Trophoblast cell (in vitro differentiated cells and primary cell): ENCODE measurements at places on chromosomes 3 and 15.

- H3K4me1 ChIP-seq: peaks cover 12% of the 10 kb centered on the region
- H3K27me3 ChIP-seq: no peaks in the 10 kb centered on the region
- H3K27ac ChIP-seq: no peak overlapping the region
- no peaks in the 10 kb centered on the region for H3K36me3 ChIP-seq
- no peak overlapping the region for H3K4me3 ChIP-seq
Observed at GRCh38 chr15:66389098-66389858, 2.6 kb downstream of the MAP2K1 start.

DNA sequence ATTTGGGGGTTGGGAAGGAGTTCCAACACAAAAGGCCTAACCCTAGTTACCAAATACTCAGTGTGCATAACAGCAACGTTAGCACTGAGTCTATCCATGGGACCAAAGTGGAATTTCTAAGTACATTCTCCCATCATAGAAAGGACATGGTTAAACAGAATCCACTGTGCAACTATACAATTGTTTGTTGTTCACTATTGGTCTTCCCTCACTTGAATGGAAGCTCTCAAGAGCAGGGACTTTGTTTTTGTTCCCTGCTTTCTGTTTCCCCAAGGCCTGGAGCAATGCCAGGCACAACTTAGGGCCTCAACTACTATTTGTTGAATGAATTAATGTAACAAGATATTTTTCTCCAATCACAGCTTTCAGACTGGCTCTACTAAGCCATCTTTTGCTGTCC, 25.6 kb downstream of the COL8A1 start:
- DNase-seq: no peak
- H3K4me3 ChIP-seq: no peak overlapping the region
- no peaks in the 10 kb centered on the region for H3K4me1 ChIP-seq
- no peaks in the 10 kb centered on the region for H3K36me3 ChIP-seq
- no peak overlapping the region for H3K27ac ChIP-seq

GRCh38 chr3:52243791-52244628, 1.5 kb upstream of the PPM1M start:
- no peak overlapping the region for H3K27ac ChIP-seq
- peaks cover 29% of the 10 kb centered on the region for H3K4me1 ChIP-seq
- no peak overlapping the region for H3K4me3 ChIP-seq

- no peaks in the 10 kb centered on the region for H3K27me3 ChIP-seq
- no peaks in the 10 kb centered on the region for H3K36me3 ChIP-seq
- no peak overlapping the region for H3K4me3 ChIP-seq
Observed at GRCh38 chr3:1330107-1330506, 237.3 kb downstream of the CNTN6 start.

DNA sequence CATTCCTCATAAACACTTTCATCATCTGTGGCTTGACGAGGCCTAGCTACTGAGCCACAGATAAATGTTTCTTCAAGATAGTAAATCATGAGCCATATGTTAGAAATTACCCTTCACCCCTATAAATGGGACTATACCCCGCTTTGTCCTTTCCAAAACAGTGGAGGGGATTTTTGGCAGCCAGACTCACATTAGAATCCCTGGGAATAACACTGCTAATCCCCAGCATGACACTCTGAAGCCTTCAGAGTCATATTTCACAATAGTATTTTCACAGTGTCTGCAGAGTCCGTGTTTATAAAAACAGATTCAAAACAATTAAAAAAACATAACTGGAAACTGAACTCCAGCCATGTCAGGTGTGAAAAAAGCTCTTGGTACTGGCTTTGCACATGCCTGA, 271.6 kb downstream of the ERC2 start:
- no peak overlapping the region for H3K4me3 ChIP-seq
- DNase-seq: no peak
- no peak overlapping the region for H3K27ac ChIP-seq
- H3K4me1 ChIP-seq: no peaks in the 10 kb centered on the region
- no peaks in the 10 kb centered on the region for H3K27me3 ChIP-seq

DNA sequence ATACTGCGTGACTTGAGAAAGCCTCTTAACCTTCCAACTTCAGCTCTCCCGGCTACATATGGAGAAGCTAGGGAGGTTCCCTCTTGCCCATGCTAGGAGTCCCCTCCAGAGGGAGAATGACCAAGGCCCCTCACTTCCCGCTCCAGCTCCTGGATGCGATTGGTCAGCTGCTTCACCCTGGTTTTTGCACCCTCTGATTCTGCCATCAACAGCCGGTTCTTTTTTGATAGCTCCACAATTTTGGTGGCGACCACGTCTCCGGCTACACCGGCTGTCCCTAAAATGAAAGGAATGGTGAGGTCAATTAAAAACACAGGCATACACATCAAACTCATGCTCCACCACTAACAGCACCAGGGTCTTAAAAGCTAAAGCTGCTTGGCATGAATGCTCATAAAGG, 20.6 kb downstream of the CCDC13 start:
- no peak overlapping the region for H3K27ac ChIP-seq
- H3K4me3 ChIP-seq: no peak overlapping the region
- peaks cover 2% of the 10 kb centered on the region for H3K4me1 ChIP-seq
- no peaks in the 10 kb centered on the region for H3K36me3 ChIP-seq

DNA sequence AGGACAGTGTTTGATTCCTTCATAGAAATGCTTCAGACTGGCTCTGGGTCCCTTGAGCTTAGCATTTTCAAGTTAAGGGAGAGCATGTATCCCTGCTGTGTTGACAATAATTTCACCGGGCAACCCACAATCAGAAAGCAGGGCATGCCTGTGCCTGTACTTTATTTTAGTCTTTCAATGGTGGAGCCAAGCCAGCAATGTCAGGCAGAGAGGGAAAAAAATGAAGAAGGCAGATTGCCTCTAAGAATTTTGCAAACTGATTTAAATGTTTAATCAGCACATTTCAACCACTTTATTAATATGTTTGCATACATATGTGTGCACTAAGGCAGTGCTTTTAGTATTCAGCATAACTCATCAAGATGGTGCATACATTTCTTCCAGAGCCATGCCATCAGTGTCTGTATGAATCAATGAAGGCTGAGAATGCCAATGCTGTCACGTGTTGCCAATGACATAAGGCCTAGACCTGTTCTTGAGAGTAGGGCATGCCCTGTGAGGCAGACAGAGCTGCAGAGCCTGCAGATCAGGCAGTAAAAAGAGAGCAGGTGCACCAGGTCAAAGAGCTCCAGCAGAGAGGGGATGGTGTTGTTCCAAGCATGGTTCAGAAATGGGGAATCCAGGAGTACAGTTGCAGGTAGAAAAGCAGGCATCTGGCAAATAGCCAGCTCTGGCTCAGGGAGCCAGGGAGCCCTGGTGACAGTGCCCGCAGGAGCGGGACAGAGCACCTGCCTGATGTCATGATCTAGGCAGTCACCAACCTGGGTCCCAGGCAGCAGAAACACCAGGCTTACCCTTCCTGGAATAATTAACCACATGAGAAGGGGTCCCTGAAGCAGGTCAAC, 508.5 kb downstream of the GABRG3 start:
- H3K4me1 ChIP-seq: no peaks in the 10 kb centered on the region
- no peaks in the 10 kb centered on the region for H3K36me3 ChIP-seq
- H3K27me3 ChIP-seq: no peaks in the 10 kb centered on the region

GRCh38 chr15:100172356-100173024, 169.3 kb downstream of the ADAMTS17 start:
- H3K36me3 ChIP-seq: no peaks in the 10 kb centered on the region
- H3K4me3 ChIP-seq: no peak overlapping the region
- peaks cover 5% of the 10 kb centered on the region for H3K4me1 ChIP-seq
- no peak overlapping the region for H3K27ac ChIP-seq
- DNase-seq: peak; percentile 72
- no peaks in the 10 kb centered on the region for H3K27me3 ChIP-seq

GRCh38 chr15:50162969-50163718, 18.9 kb upstream of the SLC27A2 start:
- no peaks in the 10 kb centered on the region for H3K27me3 ChIP-seq
- peak; percentile 61 for DNase-seq
- peak overlapping the region; percentile 81 for H3K27ac ChIP-seq
- peaks cover 10% of the 10 kb centered on the region for H3K4me1 ChIP-seq
- no peak overlapping the region for H3K4me3 ChIP-seq

DNA sequence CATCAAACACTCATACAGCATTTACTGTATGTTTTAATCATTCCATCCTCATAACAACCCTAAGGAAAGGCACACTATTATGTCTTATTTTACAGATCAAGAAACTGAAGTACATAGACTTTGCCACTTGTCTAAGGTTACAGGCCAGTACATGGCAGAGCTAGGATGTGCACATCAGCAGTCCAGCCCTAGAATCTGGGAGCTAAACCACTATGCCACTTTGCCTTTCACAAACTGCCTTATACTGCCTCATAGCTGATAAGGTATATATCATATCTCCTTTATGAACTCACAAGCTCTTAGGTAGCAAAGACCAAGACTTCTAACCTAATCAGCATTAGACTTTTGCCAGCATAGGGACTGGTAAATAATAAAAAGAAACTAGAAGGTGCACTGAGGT, 49.1 kb downstream of the MYO9A start:
- H3K4me3 ChIP-seq: no peak overlapping the region
- H3K4me1 ChIP-seq: no peaks in the 10 kb centered on the region
- DNase-seq: no peak
- no peaks in the 10 kb centered on the region for H3K27me3 ChIP-seq
- H3K27ac ChIP-seq: no peak overlapping the region
- H3K36me3 ChIP-seq: no peaks in the 10 kb centered on the region

DNA sequence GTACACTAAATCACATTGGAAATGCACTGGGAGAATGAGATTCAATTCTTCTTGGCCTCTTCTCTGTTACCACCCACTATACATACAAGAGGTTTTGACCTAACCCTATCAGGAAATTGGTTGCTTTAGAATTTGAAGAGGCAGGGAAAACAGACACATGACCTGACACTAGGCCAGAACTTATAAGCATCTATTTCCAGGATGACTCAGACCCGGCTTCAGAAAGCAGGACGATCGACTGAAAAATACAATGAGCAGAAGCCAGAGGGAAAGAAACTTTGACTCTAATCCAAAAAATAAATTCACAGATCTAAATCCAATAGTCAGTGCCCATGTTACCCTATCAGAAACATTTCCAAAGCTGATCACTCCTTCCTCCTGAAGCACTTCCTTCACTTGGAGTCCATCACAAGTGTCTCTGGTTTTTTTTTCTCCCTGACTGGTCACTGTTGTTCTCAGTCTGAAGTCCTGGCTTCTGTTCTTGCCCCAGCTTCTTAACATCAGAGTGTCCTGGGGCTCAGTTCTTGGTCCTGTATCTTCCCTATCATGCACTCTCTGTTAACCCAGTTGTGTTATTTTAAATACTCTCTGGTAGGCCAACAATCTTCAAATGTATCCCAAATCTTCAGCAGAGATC, 133.6 kb downstream of the P2RY1 start:
- H3K27ac ChIP-seq: no peak overlapping the region
- peak; percentile 1 for DNase-seq
- no peaks in the 10 kb centered on the region for H3K36me3 ChIP-seq
- H3K4me3 ChIP-seq: no peak overlapping the region

DNA sequence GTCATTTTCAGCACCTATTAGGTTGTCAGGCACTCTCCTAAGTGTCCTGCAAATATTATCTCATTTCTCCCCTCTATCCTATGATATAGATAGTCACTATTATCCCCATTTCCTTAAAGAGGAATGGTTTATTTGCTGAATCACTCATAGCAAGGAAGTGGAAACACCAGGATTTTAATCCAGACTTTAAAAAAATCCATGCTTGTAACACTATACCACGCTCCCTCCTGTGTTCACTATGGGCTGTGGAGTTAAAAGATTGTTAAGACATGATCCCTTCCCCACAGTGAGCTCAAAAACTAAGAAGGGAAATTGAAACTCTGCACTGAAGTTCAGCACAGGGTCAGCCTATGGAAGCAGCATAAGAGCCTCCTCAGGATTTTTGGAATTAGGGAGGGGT, 60.2 kb downstream of the TMEM39A start:
- H3K4me1 ChIP-seq: no peaks in the 10 kb centered on the region
- no peak for DNase-seq
- H3K27me3 ChIP-seq: no peaks in the 10 kb centered on the region
- no peak overlapping the region for H3K4me3 ChIP-seq
- H3K36me3 ChIP-seq: peaks cover 37% of the 10 kb centered on the region

- peaks cover 17% of the 10 kb centered on the region for H3K27me3 ChIP-seq
- peaks cover 3% of the 10 kb centered on the region for H3K4me1 ChIP-seq
- no peak for DNase-seq
- no peaks in the 10 kb centered on the region for H3K36me3 ChIP-seq
- H3K27ac ChIP-seq: no peak overlapping the region
Observed at GRCh38 chr3:72100080-72100511, 315.1 kb upstream of the PROK2 start.

GRCh38 chr15:92073044-92073785, 219.7 kb downstream of the SLCO3A1 start:
- DNase-seq: no peak
- no peaks in the 10 kb centered on the region for H3K36me3 ChIP-seq
- no peaks in the 10 kb centered on the region for H3K4me1 ChIP-seq
- no peak overlapping the region for H3K4me3 ChIP-seq

- no peaks in the 10 kb centered on the region for H3K4me1 ChIP-seq
- no peak overlapping the region for H3K4me3 ChIP-seq
- no peak overlapping the region for H3K27ac ChIP-seq
- no peaks in the 10 kb centered on the region for H3K36me3 ChIP-seq
Observed at GRCh38 chr3:71185733-71186455, 397.6 kb downstream of the FOXP1 start.

- H3K4me1 ChIP-seq: peaks cover 4% of the 10 kb centered on the region
- H3K4me3 ChIP-seq: no peak overlapping the region
- no peak overlapping the region for H3K27ac ChIP-seq
- DNase-seq: peak; percentile 72
Observed at GRCh38 chr3:12750223-12750622, 8.8 kb downstream of the TMEM40 start.

DNA sequence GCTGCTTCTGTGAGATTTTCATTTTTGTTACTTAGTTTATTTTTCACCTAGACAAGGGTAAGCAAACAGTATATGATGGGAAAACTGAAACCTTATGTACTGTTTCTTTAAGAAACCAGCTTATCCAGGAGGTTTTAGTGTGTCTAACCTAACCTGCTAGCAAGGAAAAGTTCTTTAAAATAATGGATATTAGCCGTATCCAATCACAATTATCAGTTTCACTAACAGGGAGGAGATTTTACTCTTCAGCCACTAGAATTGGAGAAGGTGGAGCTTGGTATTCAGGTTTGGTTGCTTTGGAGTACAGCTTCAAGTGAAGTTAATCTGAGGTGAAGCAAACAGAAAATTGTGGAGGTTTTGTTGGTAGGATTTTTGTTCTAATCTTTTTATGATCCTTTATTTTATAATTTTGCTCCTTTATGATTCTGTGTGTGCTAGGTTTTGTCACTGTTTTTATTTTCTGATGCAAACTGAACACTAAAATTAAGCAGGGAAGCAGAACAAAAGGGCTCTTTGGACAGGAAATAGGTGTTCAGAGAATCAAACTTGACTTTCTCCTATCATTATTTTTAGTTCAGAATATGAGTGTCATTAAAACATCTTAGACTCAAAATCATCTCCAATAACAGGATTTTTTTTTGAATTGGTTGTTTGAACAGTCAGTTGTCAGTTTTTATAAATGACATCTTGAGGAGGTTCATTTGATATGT, 13.0 kb downstream of the ZFAND6 start:
- H3K4me3 ChIP-seq: peak overlapping the region; percentile 70
- peak; percentile 83 for DNase-seq
- H3K27ac ChIP-seq: no peak overlapping the region

DNA sequence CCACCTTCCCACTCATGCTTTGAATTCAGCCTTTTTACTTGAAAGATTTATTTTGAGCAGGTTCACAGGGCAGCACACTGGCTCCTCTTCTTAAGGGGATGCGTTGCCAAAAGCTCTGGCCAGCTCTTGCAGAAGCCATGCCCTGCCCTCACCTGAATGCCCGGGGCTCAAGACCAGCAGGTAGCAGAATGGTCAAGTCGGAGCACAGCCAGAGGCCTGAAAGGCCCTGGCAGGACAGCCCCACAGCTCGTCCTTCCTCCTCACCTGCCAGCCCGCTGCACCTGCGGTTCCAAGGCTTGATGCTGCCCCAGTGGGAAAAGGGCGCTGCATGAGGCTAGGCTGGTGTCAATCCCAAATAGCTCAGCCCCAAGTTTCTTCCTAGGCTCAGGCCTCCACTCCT, 13.1 kb downstream of the CA12 start:
- H3K4me3 ChIP-seq: no peak overlapping the region
- no peaks in the 10 kb centered on the region for H3K27me3 ChIP-seq
- no peak for DNase-seq
